ENCODE measurements at places on chromosomes 12 and 14.
A peak's percentile ranks its signal among the peaks of the same experiment; 100 is the strongest.

GRCh38 chr12:24389394-24389793 lies 439.9 kb upstream of the SOX5 start:
- no peak for DNase-seq

DNA sequence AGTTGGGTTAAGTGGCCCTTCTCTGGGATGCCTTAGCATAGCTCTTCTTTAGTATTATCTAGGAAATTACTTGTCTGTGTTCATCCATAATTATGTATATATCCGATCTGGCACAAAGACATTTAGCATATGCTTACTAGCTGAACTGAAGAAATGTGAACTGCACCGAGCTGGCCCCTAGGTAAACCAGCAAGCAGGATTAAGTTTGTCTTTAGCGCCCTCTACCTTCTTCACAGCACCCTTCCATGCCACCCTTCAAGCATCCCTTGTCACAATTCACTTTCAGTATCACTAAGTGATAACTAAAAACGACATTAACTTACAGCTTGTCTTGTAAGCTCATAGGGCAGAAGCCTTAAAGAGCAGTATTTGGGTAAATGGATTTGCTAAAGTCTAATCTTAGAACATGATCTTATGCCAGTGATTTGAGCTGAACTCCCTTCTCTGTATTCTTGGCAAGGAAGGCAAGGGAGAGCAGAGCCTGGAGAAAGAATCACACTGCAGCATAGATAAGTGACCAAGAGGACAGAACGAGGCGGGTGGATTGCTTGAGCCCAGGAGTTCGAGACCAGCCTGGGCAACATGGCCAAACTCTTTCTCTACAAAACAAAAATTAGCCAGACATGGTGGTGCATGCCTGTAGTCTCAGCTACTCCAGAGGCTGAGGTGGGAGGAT lies 2.6 kb upstream of the HAL start:
- DNase-seq = peak; percentile 44

DNA sequence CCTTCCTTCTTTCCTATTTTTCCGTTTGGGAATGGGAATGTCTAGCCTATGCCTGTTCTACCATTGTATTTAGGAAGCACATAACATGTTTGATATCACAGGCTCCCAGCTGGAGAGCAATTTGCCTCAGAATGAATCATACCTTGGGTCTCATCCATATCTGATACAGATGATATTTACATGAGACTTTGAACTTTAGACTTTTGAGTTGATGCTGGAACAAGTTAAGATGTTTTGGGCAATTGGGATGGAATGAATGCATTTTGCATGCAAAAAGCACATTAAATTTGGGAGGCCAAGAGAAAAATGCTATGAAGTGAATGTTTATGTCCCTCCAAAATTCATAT lies 61.9 kb upstream of the BEGAIN start:
- no peak for DNase-seq

DNA sequence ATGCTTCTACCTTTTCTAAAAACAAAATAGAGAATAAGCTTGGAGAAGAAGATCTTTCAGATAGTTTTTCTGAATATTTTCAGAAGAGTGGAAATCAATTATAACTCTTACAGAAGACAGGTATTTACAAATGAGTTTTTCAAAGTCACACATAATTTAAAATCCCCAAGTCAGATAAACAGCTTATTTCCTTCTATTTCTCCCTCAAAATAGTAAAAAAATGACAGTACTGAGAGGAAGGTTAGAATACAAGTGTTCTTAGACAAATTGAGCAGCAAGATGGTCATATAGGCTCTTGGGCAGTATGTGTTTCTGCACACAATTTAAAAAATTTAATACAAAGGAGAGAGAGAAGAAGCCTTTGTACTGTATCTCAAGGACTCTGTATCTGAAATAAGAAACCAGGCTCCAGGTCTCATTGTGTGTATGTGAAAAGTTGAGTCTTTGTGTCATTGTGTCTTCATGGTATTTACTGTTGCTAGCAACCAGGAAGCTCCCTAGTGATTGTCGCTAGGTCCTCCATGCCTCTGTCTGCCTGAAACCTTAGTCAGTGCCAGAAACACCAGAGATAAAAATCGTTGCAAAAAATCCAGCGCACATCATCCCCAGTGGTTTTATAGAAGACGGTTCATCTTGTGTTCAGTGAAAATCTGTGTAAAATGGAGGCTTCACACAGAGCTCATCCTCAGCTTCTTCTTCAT lies 12.9 kb upstream of the TUBA1A start:
- peak; percentile 50 for DNase-seq

GRCh38 chr14:86799244-86799647 lies 1193.7 kb downstream of the GALC start:
- DNase-seq = peak; percentile 88

- DNase-seq = no peak
Measured at GRCh38 chr14:55427439-55427838, 13.0 kb downstream of the TBPL2 start.

DNA sequence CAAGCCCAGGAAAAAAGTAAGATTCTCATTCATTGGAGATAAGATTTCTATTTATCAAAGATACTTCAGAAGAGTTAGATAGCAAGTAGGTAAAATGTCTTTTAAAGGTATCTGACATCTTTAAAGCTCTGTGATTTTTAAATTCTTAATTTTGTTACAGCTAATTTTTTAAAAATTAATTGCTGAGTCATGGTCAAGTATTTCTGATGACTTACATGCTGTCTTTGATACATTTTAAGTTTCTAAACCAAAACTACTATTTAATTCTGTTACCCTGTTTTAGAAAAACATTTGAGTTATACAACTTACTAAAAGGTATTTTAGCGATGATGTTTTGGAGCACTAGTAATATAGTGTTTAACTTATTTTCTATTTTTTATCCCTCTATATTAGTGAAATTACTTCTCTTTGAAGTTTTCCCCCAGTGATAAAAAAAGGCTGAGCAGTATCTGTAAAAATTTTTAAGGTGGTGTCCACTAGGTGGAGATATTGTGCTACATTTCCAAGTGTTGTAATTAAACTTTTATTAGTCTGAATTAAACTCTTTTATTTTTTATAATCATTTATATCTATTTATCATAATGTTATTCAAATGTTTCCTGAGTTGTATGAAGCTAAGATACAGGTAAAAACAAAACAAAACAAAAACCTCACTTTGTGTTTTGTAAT lies 11.5 kb downstream of the ALG10 start:
- DNase-seq = peak; percentile 31

GRCh38 chr14:92577321-92577742 lies 63.8 kb downstream of the RIN3 start:
- DNase-seq = no peak

DNA sequence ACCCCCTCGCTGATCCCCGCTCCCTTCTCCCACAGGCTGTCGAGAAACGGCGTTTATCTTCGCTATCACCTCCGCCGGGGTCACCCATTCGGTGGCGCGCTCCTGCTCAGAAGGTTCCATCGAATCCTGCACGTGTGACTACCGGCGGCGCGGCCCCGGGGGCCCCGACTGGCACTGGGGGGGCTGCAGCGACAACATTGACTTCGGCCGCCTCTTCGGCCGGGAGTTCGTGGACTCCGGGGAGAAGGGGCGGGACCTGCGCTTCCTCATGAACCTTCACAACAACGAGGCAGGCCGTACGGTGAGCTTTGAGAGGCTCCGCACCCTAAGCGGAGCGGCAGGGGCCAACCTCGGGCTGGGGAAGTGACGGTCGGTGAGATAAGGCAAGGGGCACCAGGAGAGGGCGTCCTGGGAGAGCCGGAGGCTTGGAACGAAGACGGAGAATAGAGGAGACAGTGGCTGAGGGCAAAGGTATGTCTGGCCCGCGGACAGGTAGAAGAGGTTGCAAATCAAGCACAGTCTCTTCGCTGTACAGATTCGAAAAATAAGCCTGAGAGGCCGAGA lies 2.3 kb downstream of the WNT1 start:
- DNase-seq = no peak

DNA sequence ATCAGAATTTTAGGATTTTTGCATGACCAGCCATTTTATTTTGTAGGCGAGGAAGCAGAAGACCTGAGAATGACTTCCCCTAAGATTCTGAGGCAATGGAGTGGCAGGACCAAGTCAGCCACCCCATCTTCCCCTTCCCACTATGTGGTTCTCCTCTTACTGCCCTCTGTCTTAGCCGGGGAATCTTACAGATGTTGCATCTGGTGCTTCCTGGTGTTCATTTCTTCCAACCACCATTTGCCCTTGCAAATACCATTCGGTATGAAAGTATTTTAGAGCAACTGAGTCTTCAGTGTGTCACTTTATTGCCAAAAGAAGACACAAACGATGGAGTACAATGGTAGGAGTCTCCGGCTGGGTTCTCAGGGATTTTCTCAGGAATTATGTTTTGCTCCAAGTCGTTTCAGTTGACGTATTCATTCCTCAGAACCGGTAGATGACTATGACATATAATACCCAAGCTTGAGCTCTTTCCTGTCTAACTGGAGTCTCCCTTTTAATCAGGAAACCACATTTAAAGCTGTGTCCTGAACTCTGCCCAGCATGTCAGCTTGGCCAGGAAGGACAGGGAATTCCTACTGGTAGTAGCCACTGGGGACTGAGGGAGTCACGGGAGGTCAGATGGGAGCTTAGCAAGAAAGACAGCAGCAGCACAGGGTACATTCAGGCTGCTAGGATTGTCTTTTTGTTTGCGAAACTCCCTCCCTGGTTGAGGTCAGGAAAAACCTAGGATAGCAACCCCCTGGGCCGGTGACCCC lies 87.0 kb downstream of the SAMD4A start:
- DNase-seq = peak; percentile 26

DNA sequence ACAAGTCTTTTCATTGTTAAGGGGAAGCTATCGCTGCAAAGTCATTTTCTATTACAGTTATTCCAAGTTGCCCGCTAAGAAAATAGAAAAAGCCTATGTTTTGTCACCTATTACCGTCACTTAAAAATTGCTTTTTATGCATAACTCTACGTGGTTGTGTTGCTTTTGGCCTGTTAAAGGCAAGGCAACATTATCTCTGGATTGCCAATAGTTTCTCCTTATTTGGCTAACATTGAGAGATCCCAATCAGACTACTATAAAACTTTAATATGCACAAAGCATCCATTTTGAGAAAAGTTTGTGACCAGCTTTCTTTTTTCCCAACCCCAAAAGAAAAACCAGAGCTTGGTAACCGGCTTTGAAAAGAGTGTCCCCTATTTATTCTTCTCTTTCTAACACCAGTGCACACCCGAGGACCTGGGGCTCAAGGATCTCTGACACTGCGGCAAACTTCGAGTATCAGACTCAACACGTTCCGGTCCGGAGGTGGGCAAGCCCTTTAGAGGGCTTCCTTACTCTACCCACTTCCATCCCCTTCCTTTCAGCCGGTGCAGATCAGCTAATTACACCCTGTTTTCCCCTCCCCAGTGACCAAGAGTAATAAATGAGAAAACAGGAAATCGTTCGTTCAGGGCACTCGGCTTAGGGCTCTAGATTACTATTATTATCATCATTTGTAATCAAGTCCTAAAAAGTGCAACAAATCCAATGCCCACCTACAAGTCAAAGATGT lies 1.2 kb downstream of the PPP1R12A start:
- peak; percentile 52 for DNase-seq

DNA sequence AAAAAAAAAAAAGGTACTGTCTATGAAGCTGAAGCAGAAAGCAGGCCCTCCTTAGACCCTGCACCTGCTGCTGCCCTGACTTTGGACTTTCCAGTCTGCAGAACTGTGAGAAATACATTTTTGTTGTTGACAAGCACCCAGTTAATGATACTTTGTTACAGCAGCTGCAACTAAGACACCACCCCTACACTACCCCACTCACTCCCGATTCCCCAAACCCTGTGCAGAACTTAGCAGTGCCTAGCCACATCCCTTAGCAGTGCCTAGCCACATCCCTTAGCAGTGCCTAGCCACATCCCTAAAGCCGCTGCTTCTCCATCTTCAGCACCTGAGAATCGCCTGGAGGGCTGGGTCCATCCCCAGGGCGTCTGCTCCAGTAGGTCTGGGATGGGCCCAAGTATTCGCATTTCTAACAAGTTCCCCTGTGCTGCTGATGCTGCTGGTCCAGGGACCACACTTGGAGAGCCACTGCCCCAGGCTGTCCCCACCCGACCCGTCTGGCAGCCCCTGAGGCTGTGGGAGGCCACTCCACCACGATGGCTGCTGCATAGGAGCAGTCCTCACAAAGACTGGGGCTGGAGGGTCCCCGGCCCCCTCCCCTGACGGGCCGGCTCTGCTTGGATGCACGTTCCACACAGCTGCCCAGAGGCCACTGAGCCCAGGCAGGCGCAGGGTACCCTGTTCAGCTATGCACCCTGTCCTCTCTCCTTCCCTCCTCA lies 10.8 kb upstream of the PPP1R13B start:
- no peak for DNase-seq

- no peak for DNase-seq
Measured at GRCh38 chr12:29242921-29243431, 93.9 kb downstream of the FAR2 start.

DNA sequence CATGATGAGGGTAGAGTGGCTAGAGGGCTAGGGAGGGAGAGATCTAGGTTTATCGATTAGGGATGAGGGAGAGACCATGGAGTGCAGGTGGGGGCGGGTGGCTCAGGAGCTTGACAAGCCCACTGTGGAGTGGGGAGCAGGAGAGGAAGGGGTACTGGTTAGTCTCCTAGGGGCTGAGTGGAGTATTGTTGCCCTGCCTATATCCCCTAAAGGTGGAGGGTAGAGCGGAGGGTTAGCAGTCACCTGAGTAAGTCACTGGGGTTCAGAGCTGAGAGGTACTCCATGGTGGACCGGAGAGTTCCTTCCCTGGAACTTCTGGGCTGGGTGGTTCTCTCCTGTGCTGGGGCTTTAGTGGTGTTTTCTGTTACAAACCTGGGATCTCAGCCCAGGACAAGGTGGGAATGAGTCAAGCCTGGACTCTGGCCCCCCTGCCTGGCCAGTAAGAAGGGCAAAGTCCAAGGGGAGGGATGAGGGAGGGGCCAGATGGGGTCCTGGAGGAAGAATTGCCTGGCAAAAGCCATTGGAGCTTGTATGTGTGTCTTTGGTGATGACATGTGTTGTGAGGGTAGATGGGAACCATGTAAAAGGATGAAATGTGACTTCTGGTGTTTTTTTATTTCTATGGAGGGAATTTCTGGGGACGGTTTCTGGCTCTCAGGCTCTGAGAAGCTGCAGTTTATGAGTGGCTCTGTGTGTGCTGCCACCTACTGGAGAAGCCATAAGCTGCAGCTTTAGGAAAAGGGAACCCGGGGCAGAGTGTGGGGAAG lies at the start of gene CIDEB:
Gene CIDEB, minus strand, starts transcription at position 403 of the 767 bp plus-strand sequence. Its CDS starts 119 bp downstream, at position 284.
- DNase-seq = peak; percentile 74

DNA sequence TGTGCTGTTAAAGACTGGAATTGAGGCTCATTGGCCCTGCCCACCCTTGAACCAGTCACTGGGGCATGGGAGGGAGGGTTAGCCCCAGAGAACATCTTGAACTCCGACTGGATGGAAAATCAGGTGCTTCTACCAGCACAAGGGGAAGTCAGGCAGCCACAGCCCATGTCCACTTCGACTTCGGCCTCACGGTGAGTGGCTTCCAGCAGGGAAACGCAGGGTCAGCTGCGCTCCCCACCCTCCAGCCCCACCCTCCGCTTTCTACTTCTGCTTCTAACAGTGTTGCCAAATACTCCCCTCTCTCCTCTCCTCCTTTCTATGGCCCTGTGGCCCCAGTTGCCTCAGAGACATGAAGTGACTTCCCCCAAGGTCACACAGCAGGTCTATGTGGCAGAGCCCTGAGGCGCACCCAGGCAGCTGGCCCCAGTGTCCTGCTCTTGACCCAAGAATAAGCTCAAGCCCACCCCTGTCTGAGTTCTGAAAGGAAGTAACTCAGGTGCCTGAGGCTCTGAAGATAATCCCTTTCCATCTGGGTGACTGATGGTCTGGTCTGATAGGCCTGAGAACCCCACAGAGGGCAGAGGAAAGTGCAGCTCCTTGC lies 11.9 kb upstream of the SH2B3 start:
- DNase-seq = no peak

Measured in Caki2 (cell line).